ENCODE measurements at places on chromosomes 1 and 21.

DNA sequence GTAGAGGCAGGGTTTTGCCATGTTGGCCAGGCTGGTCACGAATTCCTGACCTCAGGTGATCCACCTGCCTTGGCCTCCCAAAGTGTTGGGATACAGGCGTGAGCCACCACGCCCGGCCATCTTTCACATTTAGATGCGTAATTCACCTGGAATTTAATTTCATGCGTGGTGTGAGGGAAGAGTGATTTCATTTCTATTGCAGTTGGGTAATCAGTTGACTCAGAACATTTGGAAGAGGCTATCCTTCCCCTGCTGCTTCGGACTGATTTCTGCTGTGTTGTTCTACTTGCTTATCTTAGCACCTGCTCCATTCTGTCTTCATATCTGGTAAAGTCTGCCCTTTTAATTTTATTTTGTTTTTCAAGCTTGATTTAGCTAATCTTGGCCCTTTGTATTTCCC lies 19.1 kb downstream of the DIP2A start:
- DNase-seq = no peak

DNA sequence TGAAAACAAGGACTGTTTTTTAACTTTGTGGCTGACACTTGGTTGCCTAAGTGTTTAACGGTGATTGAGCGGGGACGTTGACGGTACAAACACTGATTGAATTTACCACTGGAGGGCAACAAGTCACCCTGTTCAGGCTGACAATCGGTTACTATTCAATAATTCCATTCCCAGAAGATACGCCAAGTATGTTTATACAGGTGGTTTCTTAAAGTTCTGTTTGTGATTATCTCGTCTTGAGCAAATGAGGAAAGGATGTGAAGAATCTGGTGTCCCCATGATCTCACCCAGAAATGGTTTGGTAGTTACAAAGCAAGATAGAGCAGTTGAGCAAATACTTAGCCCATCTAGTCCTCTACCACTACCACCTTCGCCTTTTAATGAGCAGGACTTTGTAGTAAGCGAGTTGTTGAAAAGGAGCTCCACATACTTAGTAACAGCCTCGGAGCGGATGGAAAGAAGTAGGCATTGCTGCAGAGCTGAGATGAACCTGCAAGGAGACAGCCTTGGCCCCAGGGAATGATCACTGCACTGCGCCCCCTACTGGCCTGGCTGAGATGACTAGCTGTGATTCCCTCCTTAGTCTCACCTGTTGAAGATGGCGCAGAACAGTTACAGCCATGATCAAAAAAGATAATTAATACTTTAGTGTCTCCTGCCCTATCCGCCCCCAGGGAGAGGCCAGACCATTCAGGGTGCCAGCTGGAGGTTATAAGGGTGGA lies 36.3 kb downstream of the IFNAR1 start:
- DNase-seq = peak; percentile 82

DNA sequence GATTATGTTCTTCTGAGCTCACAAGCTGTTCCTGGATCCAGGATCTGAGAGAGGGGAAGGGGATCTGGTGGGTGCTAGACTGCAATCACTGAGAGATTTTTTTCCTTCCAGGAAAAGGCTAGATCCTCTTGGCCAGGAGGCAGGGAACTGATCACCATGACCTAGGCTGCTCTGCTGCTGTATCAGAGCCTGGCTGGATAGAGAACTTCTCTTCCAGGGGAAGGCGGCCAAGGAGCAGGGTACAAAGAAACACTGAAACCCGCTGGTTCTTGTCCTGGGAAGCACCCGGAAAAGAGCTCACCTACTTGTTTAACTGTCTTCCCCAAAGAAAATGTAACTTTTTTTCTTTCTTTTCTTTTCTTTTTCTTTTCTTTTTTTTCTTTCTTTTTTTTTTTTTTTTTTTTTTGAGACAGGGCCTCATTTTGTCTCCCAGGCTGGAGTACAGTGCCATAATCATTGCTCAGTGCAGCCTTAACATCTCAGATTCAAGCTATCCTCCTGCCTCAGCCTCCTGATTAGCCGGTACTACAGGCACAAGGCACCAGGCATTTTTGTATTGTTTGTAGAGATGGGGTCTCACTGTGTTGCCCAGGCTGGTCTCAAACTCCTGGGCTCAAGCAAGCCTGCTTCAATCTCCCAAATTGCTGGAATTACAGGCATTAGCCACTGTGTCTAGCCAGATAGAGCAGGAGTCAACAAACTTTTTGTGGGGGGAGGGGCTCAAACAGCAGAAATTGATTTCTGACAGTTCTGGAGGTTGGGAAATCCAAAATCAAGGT lies 12.4 kb upstream of the RPS6KA1 start:
- DNase-seq = no peak

DNA sequence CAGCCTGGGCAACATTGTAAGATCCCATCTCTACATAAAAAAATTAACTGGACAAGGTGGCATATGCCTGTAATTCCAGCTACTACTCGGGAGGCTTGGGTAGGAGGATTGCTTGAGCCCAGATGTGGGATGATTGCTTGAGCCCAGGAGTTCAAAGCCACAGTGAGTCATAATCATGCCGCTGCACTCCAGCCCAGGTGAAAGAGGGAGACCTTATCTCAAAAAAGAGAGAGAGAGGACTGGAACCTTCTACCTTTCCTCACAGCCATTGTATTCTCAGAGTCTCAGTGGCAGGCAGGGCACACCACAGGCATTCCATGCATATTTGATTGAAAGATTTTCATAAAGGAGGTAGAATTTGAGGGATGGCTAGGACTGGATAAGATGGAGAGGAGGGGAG lies 78.4 kb downstream of the KIF14 start:
- DNase-seq = no peak

DNA sequence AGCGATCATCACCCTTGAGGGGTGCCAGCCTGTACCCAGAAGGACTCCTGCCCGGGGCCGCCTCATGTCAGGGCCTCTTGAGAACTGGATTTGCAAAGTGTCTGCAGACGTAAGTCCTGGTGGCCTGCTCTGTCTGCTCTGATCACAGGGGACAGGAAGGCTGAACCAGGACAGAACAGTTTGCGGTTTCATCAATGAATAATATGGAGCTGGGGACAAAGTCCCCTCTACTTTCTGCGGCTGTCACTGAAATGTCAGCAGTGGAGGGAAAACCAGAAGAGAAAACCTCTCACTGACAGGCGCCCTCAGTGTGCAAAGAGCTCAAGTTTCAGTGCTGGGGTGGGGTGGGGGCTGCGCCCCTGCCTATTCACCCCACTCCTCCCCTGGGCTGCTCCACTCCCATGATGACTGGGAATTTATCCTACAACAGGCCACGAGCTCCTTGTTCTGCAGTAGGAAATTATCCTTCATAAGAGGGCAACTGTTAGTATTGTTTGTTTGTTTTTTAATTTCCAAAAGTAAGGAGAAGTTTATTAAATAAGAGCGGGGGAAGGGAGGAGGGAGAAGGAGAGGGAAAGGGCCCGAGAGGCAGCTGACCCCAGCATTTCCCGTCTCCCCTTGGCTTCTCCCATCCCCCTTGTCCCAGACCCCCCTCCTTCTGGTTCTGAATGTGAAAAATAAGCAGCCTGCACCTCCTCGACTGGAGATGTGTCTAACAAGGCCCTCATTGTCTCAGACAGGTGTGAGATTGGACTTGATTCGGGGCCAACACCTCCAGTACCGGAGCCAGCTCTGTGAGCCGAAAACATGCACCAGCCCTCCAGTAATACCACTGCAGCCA lies 149.2 kb downstream of the CLIC6 start:
- no peak for DNase-seq

GRCh38 chr1:181134543-181135436 lies 46.3 kb downstream of the IER5 start:
- peak; percentile 26 for DNase-seq

All from heart right ventricle (tissue), 16 donors.